ENCODE measurements at places on chromosomes 4 and X. TPM values are rescaled to one million over a fixed set of nuclear protein-coding genes. Genes with fewer than 3 reads are reported as not detected.

ADH1C gene
- total RNA-seq, result not detected

AKAP14 gene
- not detected for total RNA-seq

- no peak for DNase-seq
These were observed 27.3 kb downstream of the INTS6L start for GRCh38 chrX:135547767-135548166.

- DNase-seq, result no peak
These were observed 173.6 kb upstream of the MED14 start for GRCh38 chrX:40908857-40909475.

DNA sequence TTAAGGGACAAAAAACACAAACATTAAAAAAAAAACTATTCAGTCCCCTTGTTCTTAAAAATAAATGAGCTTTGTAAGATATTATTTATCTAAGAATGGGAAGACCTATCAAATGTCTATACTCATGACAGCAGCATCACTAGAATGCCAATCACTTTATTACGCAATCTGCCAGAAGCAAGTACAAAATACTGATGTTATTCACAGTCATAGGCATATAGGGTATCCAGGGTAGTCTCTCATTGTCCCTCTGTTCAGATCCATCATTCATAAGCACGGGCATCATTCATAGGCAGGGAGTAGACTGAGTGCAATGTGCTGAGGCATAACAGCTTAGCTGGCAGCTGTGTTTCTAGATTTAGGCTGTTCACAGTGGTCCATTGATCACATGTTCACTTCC, 109.1 kb downstream of the EPHA5 start:
- DNase-seq, result no peak

DNA sequence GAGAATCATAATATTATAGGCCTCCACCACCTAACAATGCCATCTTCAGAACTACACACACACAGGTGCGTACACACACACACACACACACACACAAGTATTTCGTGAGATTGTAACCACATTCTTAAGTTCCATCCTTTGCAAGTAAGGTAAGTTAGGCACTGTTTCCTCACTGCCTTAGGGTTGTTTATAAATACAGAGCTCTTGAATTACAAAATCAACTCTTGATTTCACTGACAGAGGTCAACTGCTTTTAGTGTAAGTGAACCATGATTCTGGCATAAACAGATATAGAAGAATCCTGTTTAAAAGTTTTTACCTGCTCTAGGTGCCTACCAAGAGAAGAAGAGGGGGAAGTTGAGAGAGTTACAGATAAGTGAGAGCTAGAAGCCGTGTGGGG, 166.1 kb downstream of the DMD start:
- no peak for DNase-seq

DNA sequence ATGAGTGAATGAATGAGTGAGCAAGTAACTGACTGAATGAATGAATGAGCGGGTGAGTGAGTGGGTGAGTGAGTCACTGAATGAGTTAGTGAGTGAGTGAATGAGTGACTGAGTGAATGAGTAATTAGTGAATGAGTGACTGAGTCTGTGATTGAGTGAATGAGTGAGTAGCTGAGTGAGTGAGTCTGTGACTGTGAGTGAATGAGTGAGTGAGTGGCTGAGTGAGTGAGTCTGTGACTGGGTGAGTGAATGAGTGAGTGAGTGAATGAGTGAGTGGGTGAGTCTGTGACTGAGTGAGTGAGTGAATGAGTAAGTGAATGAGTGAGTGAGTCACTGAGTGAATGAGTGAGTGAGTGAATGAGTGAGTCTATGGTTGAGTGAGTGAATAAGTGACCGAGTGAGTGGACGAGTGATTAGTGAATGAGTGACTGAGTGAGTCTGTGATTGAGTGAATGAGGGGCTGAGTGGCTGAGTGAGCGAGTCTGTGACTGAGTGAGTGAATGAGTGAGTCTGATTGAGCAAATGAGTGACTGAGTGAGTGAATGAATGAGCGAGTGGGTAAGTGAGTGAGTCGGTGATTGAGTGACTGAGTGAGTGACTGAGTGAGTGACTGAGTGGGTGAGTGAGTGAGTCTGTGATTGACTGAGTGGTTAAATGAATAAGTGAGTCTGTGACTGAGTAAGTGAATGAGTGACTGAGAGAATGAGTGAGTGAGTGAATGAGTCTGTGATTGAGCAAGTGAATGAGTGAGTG, 223.0 kb upstream of the PSAPL1 start:
- no peak for DNase-seq

HSD17B13 gene
- total RNA-seq, result 0.16 TPM

GPRIN3 gene
- 10.7 TPM for total RNA-seq

- peak; percentile 13 for DNase-seq
These were observed 1.0 kb downstream of the SHISA3 start for GRCh38 chr4:42398171-42398870.

- DNase-seq, result no peak
These were observed 29.7 kb upstream of the HELT start for GRCh38 chr4:184988611-184989010.

DNA sequence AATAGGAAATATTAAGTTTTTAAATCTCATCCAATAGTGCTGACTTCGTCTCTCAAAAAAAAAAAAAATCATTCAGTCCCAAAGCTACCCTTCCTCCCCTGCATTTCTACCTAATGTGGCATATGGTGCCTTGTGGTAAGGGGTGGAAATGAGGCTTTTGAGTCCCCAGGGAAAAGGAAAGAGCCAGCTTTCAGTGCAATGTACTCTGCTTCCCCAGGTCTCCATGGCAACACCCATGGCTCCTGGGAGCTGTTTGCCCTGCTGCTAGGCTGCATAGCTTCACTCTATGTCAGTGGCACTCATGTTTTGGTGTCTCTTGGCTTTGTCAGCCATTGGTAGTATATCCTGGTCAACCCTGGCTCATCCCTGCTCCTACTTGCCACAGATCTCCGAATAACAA, 175.9 kb downstream of the SLC39A8 start:
- no peak for DNase-seq

GIMD1 gene
- total RNA-seq, result not detected

LRIT3 gene
- 0.05 TPM for total RNA-seq

DNA sequence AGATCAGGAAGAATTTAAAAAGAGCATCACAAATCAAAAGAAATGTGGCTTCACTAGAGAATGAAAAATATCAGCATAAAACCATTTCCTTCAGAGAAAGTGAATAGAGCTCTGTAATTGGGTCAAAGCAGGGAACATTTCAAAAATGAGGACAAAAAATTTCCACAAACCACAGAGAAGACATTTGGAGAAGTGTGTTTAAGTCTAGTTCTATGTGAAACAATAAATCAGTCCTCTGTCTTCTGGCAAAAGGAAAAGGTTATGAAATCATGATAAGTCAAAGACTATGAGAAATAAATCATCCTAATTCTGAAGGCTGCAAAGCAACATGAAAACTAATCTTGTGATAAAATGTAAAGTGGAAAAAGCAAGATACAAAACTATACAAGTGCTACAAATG, 27.9 kb downstream of the SMPX start:
- no peak for DNase-seq
